ENCODE measurements at places on chromosomes 16 and 17.

DNA sequence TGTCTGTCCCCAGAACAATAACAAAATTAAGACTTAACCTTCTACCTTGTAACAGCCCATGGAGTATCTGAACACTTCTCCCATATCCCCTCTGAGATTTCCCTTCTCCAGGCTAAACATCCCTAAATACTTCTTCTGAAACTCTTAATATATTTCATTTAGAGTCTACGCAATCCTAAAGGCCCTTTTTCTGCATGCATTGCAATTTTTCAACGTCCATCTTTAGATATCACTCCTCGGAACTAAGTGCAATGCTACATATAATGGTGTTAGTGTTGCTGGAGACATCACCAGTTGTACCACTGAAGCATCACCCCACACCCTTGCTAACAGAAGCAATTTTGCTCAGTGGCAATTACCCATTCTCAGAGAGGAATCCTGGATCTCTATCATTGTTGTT, 13.2 kb downstream of the GRIN2A start:
- no peak for DNase-seq

- no peak for DNase-seq
Measured at GRCh38 chr17:32813021-32813420, 63.9 kb downstream of the MYO1D start.

DNA sequence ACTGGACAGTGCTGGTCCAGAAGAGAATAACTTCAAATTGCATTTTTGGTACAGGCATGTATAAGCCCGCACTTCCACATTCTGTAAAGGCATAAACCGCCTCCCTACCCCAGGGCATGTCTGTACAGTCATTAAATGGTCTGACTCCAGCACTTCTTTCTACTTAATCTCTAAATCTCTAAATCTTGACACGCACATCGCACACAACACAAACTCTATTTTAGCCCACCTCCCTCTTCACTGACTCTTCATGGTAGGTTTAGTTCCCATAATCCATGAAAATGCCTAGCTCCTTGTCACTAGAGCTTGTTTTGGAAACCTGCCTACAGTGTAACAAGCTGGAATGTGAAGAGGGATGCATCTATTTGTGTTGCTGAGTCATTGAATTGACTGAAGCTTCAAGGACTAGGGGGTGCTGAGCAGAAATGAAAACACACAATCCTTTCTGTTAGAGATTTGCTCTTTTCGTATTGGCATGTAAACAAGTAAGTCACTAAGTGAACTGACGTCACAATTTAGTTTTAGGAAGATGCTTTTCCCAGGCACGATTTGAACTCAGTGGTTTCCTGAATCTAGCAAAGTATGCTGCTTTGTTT, 1.6 kb upstream of the DUSP14 start:
- DNase-seq: no peak

DNA sequence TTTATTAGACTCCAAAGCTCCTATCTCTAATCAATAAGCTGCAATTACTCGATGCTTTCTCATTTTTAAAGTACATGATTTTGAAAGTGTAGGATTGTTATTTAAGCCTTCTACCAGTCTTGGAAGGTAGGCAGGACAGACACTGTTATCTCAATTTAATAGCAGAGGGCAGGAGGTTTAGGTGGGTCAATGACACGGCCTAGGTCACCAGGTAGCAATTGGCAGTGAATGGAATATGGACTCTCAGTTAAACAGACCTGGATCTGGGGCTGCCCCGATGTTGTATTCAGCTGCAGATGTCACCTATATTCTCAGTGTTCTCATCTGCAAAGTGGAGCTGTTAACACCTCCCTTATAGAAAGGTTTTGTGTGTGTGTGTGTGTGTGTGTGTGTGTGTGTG, 124.4 kb upstream of the ANKFN1 start:
- no peak for DNase-seq

GRCh38 chr17:17567631-17568030, 23.9 kb downstream of the PEMT start:
- no peak for DNase-seq

- DNase-seq: no peak
Measured at GRCh38 chr16:89581045-89581695, 5.6 kb downstream of the CPNE7 start.

DNA sequence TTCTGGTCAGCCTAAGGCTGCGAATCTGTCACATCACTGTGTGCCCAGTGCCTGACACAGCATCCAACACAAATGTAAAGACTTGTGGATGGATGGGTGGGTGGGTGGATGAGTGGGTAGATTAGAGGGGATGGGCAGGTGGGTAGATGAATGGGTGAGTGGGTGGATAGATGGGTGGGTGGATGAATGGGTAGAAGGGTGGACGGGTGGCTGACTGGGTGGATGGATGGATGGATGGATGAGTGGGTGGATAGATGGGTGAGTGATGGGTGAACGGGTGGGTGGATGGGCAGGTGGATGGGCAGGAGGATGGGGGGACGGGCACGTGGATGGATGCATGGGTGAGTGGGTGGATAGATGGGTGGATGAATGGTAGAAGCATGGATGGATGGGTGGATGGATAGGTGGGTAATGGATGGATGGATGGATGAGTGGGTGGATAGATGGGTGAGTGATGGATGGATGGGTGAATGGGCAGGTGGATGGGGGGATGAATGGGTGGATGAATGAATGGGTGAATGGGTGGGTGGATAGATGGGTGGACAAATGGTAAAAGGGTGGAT, 31.1 kb upstream of the ZFPM1 start:
- no peak for DNase-seq

DNA sequence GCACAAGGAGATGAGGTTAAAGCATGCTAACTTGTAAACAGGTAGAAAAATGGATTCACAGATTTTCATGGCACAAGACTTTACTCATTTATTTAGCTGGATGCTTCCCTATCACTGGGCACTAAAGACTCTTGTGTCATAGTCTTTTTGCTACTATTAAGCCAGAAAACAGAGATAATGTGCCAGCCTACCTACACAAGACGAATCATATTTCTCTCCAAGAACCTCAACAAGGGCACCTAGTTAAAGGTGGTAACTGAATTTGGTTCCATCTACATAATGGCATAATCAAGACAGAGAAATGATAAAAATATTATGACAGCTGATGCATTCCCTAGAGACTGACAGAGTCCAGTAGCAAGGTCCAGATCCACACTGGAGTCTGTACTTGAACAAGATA, 3.8 kb downstream of the NACA2 start:
- DNase-seq: no peak

- no peak for DNase-seq
Measured at GRCh38 chr17:48642843-48643696, 16.9 kb upstream of the HOXB9 start.

- no peak for DNase-seq
Measured at GRCh38 chr16:85777583-85778310, 21.6 kb downstream of the EMC8 start.
